Stimulated activated CD4-positive, alpha-beta T cell treated with anti-CD3 and anti-CD28 coated beads, Interleukin-1b, Interleukin-23, amount 100 ng/mL, for 4 hours (primary cell): ENCODE measurements at places on chromosomes 3 and 15.

DNA sequence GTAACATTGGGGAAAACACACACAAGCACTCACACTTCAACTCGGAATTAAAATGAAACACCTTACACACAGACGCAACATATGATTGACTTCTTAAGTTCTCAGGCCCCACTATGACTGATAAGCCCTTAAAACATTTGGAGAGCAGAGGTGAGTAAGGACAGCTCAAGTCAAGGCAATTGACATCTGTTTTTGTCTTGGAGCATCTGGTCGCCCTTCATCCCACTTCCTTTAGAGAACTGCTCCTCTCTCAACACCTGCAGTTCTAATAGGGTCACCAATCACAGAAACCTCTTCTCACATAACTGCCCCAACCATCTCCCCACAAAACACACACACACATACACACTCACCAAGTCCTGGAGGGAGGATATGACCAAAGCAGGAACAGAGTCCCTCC lies 43.4 kb downstream of the ERC2 start:
- no peak for DNase-seq

DNA sequence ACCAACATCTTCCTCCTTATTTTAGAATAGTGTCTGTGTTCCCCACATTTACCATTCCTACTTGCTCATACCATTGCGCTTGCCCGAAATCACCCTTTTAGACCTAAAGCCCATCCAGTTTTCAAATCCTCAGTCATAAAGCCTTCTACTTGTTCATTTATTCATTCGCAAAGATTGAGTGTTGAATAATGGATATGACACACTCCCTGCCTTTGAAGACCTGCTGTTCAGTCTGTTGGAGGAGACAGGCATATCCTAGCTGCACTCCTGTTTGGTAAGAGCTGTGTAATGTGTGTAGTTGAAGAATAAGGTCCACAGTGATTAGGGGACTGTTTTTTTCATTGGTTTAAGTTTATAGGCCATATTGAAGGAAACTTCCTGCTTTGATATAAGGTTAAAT lies 1.7 kb downstream of the CNOT10 start:
- no peak for DNase-seq

DNA sequence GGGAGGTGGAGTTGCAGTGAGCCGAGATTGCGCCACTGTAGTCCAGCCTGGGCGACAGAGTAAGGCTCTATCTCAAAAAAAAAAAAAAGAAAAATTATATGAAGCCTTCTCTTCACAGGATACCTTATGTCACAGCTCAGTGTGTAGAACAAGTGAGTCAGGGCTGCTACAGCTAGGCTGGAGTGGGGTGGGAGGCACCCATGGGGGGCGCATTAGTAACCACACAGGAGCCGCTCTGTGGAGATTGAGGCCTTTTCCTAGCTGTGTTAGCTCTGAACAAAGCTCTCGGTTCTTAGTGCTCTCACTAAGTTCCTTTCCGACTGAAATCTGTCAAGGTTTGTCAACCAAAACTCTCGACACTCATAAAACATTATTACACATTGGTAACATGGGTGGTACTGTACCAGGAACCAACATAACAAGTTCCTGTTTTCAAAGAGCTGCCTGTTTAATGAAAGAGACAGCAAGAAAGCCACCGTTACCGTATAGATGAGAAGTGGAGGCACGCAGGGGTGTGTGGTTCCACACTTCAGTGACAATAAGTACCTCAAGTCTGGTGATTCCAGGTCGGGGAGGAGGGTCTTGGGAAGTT lies 4.5 kb downstream of the LRRC31 start:
- peak; percentile 6 for DNase-seq

GRCh38 chr15:96599268-96599667 lies 268.8 kb downstream of the NR2F2 start:
- no peak for DNase-seq

DNA sequence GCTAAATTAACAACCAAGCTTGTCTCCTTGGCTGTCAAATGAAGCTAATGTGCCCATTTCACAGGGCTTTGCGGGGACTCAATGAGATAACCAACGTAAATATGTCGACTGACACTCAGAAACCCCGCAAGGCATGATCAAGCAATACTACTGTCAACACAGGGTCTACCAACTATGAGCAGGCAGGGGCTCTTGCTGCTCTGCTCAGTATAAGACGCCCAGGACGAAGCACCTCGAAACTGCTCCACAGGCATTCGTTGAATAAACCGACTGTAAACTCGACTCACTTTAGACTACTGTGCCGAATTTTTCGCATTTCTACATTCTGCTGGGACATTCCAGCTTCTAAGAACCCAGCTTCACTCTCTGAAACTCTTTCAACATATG lies 55.0 kb downstream of the FEZF2 start:
- no peak for DNase-seq

- DNase-seq: no peak
Measured at GRCh38 chr3:39134305-39134704, 19.1 kb downstream of the CSRNP1 start.

GRCh38 chr3:168885028-168885427 lies 778.5 kb downstream of the MECOM start:
- DNase-seq: no peak

DNA sequence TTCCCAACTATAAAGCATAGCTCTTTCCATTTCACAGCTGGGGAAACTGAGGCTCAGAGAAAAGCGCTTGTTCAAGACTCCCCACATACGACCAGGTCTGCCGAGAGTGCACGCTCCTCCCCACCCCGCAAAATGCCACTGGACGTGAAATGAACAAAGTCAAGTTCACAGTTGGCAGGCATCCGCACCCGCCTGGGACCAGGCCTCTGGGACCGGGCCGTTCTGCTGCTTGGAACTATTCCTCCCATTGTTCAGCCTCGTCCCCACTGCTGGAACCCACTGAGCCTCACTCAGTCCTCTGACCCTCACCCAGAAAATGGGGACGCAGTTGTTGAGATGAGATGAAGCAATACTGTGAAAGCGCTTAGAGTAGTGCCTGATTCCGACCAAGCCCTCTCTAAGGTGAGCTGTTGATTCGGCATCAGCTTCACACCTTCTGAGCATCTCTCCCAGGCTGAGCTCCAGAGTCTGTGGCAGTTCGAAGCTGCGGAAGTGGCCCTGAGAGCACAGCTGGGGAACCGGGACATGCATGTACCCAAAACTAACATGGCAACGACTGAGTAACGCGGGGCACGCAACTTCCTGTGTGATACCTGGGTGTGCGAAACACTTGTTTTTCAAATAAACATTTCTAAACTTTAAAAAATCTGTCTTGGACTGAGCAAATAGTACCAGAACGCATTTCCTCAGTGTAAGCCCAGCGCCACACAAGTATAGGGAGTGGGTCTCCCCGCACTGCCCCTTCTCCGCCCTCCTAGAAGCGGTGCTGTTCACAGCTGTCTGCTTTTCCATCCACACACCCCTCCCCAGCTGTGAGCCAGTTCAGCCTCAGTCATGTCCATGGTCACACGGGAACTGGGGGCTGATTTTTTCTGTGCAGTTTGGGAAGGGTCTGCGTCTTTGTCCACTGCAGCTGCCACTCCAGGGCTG lies 93.4 kb downstream of the CHSY1 start:
- no peak for DNase-seq
